ENCODE measurements at places on chromosomes 1 and 21.

DNA sequence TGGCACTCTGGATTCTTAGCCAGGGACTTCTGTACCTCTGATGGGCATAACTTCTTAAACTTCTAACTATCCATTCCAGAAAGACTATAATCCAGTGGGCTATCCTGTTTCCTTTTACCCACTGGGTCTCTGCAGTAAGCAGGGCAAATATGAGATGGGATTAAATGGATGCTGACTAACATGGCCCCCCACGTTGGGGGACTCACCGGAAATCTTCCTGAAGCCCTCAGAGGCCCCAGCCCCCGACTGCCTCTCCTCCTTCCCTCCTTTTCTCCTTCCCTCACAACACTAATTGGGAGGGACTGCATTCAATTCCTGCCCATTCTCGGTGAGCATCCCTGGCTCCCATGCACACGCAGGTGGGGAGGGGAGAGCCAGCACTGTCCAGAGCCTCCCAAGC, 70.1 kb downstream of the SSBP3 start:
- DNase-seq = no peak

GRCh38 chr1:157363660-157364140, 188.6 kb downstream of the FCRL5 start:
- DNase-seq = peak; percentile 20

- no peak for DNase-seq
Observed at GRCh38 chr1:82162486-82163420, 362.0 kb downstream of the ADGRL2 start.

DNA sequence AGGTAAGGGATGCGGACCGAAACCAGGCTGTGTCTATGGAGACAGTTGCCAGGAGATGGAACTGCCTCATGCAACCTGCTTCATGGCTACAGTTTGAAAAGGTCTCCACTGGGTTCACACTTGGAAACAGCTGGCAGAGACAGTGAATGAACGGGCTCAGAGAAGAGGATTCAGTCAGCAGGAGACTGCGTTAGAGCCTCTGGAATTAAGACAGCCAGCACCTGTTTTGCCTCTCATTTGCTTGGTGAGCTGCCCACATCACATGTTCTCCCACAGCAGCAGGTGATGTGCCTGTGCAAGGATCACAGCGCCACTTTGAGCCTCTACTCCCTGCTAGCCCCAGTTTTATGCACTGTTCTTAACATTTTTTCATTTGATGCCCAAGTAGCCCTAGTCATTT, 321.0 kb downstream of the PLPP3 start:
- DNase-seq = no peak

- no peak for DNase-seq
Observed at GRCh38 chr1:31646259-31646960, 1.7 kb upstream of the PEF1 start.

- DNase-seq = no peak
Observed at GRCh38 chr21:40067751-40068150, 200.5 kb downstream of the PCP4 start.

- DNase-seq = no peak
Observed at GRCh38 chr21:45328198-45329091, 40.8 kb upstream of the POFUT2 start.

GRCh38 chr1:88302843-88303486, 381.1 kb upstream of the PKN2 start:
- DNase-seq = no peak

DNA sequence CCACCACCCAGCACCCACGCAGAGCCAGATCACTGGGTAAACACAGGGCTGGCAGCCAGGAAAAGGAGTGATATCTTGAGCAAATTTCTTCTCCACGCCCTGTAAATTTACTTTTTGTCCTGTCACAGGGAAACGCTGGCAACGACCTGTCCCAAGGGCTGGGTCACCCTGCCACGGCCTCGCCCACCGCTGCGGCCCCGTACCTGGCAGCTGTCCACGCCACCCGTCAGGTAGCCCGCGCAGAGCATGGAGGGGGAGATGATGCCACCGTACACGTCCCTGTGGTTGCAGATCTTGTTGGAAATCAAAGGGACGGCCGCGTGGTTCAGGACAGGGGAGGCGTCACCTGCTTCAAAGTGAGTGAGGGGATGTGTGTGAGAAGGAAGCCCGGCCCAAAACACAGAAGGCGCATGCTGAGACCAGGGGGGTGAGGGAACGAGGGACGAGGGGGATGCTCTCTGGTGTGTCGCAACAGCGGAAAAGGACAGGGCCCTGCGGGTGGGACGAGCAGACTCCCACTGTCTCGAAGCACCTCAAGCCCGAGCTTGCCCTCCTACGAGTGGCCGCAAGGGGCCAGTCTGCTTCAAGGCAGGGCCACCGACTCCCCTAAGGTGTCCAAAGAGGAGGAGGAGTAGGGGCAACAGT, 10.1 kb upstream of the TFF1 start:
- DNase-seq = no peak

GRCh38 chr1:106681939-106682522, 374.4 kb upstream of the PRMT6 start:
- no peak for DNase-seq

- DNase-seq = peak; percentile 13
Observed at GRCh38 chr1:54081306-54082270, 28.2 kb downstream of the TCEANC2 start.

GRCh38 chr1:153567621-153568366, 2.1 kb upstream of the S100A2 start:
- no peak for DNase-seq

DNA sequence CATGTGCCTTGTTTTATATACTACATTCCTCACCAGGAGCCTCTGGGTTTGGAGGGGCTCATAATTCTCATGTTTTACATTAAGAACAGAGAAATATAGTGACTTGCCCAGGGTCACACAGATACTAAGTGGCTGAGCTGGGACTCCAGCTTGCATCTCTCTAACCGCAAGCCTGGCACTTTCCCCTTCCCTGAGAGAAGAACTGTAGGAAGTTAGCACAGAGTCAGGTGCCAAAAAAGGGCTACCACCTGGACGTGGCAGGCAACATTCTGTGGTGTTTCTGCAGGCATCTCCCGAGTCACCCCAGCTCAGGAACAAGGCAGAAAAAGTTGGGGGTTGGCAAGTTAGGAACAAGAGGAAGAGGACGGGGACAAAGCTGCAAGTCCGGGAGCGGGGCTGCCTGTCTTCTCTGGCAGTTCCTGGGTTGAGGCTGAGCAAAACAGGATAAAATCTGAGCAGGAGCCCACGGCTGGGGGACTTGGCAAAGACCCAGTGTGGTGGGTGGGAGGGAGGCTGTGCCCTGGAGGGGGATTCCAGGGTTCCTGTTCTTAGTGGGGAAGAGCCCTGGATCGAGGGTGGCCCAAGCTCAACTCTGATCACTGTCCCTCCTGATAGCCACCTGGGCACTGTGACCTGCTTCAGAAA, 9.8 kb downstream of the PLA2G5 start:
- DNase-seq = no peak

- DNase-seq = no peak
Observed at GRCh38 chr1:224543453-224543852, 72.7 kb upstream of the CNIH3 start.

GRCh38 chr1:240005997-240006650, 85.6 kb upstream of the FMN2 start:
- DNase-seq = no peak

DNA sequence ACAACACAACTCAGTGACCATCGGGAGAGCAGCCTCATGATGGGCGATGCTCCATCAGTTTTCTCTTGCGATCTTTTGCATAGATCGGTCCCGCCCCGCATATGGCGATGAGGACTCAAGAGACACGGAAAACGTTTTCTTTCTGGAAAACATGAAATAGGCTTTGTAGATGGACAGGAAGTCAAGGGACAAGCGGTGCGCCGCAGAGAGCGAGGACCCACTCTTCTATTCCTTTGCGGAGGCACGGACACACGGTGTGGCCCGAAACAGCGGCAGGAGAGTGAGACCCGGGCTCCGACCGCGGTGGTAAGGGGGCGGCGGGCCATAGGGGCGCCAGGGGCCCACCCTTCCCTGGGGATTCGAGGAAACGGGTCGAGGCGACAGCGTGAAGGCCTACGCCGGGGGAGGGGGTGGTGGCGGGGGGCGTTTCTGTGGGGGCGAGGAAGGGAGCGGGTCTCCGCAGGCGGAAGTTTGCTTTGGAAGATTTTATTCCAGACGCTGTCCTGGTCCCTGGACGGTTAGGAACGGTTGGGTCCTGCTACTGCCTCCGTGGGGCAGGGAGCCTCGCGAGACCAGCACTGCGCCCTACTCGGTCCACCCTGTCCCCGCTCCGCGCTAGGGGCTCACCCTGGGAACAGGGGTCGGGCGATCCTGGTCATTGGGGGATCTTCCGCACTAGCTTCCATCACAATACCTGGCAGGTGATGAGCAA, 796 bp upstream of the TDRKH start:
- DNase-seq = no peak

- no peak for DNase-seq
Observed at GRCh38 chr1:51294566-51295184, 35.7 kb downstream of the TTC39A start.

DNA sequence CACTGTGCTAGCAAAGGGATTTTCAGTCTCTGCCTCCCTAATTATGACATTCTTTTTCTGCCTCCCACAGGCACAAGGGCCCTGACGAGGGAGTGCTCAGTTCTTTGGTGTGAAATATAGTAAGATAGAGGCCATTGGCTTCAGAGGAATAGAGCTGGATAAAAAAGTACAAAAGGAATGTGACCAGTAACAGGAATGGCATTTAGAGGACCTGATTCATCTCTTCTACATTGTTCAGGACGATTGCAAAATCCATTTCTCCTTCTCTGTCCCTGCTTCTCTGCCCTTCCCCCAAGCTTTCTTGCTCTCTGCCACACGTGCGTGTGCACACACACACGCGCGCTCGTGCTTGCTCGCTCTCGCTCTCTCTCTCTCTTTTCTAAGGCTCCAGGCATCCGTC, 668.2 kb downstream of the KIF26B start:
- DNase-seq = no peak

DNA sequence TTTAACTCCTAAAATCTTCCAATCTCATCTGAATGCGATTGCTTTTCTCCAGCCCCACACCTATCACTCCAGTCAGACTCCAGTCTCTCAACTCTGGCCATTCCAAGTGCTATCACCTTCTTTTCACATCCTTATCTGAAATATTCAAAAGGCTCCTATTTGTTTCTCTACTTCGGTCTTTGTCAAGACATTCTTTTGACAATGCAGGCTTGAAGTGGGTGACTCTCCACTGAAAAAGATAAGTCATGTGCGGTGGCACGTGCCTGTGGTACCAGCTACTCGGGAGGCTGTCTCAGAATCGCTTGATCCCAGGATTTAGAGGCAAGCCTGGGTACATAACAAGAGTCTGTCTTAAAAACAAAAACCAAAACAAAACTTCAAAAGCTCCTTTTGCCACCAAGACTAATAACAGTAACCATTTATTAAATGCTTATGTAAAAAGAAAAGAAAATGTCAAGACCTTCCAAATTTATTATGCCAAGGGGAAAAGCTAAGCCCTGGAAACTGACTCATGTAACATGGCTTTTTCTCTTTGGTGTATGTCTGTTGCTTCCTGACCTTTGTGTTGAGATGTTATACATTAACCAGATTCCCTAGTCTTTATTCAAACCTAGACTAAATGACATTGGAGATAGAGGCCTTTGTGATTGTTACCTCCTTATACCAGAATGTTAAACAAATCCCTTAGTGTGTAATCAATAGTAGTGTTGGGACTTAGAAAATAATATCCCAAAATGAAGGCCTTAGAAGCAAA, 3.6 kb downstream of the ALG14 start:
- no peak for DNase-seq

DNA sequence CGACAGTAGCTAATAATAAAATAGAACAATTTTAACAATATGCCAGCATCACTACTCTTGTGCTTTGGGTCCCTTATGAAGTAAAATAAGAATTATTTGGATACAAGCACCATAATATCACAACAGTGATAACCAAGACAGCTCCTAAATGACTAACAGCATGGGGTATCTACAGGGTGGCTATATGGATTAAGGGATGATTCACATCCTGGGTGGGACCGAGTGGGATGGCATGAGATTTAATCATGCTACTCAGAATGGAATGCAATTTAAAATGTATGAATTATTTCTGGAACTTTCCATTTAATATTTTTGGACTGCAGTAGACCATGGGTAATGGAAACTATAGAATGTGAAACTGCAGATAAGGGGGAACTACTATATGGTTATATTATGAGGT, 28.1 kb upstream of the B3GALNT2 start:
- DNase-seq = no peak

DNA sequence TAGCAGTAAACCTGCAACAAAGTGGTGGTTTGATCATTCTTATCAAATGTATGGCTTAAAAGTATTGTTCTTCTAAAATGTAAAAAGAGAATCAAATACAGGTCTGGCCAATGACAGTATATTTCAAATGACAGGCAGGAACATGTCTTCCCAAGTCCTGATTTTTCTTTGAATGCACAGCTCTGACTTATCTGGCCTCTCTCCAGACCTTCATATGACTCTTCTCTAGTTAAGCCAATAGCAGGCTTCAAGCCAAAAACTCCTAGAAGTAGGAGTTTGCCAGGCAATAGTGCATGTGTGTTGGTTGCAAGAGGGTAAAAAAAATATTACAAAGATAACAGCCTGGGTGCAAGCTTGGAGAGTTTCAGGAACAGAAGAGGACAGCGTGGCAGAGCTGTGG, 345.5 kb downstream of the SMYD3 start:
- no peak for DNase-seq

DNA sequence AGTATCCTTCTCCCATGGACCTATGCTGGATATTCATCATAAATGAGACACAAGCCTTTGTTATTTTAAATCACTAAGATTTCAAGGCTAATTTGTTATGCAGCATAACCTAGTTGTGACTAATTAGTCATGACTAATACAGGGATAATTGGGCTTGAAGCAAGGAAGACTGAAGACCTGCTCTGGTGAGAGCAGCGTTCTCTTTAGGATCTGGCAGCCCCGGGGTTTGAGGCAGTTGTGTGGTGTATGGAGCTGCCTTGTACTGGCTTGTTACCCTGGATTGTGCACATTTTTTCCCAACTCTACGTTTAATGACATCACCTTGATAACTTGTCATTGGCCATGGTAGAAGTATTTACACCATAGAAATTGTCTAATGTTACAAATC, 25.7 kb upstream of the SPAG17 start:
- no peak for DNase-seq

DNA sequence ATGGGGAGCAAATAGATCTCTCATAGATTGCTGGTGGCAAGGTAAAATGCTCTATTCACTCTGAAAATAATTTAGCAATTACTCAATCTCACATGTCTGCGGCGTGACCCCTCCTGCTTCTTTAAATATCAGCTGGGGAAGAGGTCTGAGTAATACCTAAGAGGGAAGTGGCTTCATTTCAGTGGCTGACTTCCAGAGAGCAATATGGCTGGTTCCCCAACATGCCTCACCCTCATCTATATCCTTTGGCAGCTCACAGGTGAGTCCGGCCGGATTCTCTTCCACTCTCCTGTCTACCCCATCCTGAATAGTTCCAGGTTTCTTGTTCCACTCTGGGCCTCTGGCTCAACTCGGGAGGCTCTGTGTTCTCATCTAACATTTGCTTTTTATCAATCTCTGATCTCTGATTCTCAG, at the start of gene SLAMF7:
TSS of gene SLAMF7 (plus strand) at position 150 of the 414 bp plus-strand sequence. CDS start at position 205, 55 bp downstream.
- no peak for DNase-seq

- DNase-seq = no peak
Observed at GRCh38 chr21:14879458-14879857, 185.3 kb downstream of the NRIP1 start.

GRCh38 chr21:30391492-30392025, 4.3 kb upstream of the KRTAP13-1 start:
- no peak for DNase-seq

- no peak for DNase-seq
Observed at GRCh38 chr1:207822602-207823451, 71.0 kb downstream of the CD46 start.
